T-cell (primary cell): ENCODE measurements at places on chromosomes 16 and 17. TPM values are rescaled to one million over a fixed set of nuclear protein-coding genes. Genes with fewer than 3 reads are reported as not detected.

DNA sequence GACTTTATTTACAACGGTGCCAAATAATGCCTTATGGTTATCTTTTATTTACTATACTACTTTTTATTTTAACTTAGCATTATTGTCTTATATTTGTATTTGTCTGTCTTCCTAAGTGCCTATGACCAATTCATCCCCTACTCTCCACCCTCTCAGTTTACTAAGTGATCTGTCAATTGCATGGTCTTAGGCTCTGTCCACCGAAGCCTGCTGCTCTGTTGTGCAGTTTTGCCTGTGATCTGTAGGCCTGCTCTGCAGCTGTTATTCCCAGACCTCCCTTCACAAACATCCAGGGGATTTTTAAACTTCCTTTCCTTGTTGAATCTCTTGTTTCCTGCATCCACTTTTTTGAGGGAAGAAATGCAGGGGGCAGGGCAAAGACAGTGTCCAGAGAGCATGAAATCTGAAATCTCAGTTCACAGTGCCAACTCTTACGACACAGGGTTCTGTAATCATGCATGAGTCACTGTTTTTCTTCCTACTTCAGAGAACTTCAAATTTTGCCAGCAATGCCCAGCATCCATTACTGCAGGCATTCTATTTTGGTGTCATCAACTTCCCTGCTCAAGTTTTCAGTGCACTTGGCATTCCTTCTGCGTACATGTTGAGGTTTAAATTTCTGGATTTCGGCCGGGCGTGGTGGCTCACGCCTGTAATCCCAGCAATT is 11.4 kb downstream of the SLFN5 start:
- no peak for DNase-seq

- DNase-seq: no peak
These were observed 294.2 kb upstream of the C16orf82 start for GRCh38 chr16:26772503-26772902.

DNA sequence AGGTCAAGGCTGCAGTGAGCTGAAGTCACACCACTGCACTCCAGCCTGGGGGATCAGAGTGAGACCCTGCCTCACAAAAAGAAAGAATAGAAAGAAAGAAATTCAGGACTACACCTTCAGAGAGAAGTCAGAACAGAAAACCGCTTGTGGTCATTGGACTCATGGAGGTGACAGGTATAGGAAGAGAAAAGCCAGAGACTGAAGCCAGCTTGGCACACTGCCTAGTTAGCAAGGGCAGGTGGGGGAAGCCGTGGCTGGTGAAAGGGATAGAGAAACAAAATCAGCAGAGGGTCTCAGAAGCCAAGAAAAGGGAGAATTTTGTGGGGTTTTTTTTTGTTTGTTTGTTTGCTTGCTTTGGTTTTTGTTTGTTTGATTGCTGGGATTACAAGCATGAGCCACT is 32.9 kb upstream of the SKAP1 start:
- DNase-seq: no peak

GRCh38 chr16:9345046-9345445 is 253.6 kb downstream of the HAPSTR1 start:
- no peak for DNase-seq

The DOC2A gene
- total RNA-seq: 0.38 TPM

The TEKT1 gene
- total RNA-seq: not detected

DNA sequence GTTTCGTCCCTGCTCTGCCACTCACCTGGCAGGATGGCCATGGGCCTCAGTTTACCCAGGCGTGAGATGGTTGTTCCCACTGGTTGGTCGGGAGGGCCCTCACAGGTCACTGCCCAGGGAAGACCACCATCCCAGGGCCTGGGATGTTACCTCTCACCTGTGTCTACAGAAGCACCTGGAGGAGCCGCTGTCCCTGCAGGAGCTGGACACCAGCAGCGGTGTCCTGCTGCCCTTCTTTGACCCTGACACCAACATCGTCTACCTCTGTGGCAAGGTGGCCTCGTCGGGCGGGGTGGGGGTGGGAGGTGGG is 4.1 kb downstream of the CORO1A start:
- no peak for DNase-seq

- DNase-seq: no peak
These were observed 956.1 kb upstream of the GOT2 start for GRCh38 chr16:59690216-59690615.

The KRTAP9-2 gene
- total RNA-seq: not detected

DNA sequence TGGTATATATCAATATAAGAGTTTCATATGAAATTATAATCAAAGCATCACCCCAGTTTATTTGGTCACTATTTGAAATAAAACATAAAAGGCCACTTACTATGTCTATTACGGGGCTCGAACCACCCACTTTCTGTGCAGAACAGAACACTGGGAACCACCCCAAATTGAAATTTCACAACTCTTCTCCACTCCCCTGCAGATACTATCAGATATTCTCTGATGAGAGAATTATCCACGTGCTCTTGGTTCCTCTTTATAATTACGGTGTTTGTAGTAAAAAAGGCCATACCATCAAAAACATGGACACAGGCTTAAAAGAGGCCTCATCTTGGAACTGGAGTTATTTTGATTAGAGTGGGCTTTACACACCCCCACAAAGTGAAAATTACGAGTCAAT is 82.8 kb downstream of the WDR59 start:
- DNase-seq: no peak

The CTRB1 gene
- total RNA-seq: not detected

DNA sequence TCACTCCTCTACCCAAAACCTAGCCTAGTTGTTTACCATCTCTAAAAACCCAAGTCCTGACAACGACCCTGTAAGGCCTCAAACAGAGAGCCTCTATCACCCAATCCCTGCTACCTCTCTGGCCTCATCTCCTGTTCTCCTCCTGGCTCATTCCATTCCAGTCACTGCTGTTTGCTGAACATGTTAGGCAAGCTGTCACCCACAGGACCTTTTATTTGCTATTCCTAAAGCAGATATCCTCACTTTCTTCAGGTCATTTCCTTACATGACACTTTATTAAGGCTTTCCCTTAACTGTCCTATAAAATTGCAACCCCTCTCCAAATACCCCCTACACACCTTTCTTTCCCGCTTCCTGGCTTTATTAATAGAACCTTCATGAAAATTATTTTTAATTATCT is 85.1 kb downstream of the KANSL1 start:
- no peak for DNase-seq

The TP53TG3B gene
- not detected for total RNA-seq

The GAST gene
- not detected for total RNA-seq

DNA sequence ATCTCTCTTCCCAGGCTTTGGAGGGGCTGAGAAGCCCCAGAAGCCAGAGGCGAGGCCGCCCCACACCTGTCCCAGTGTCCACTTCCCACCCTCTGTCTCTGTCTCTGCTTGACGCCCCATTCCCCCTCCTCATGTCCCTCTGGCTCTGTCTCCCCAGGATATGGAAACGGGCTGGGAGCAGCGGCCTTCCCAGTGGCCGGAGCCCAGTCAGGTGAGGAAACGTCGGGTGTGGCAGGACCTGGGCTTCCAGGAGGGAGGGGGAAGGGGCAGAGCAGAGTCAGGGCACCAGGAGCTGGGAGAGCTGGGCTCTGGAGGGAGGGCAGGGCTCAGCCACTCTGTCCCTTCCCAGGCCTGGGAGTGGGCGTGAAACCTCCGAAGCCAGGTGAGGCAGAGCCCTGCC is 10.6 kb upstream of the PKMYT1 start:
- DNase-seq: no peak

DNA sequence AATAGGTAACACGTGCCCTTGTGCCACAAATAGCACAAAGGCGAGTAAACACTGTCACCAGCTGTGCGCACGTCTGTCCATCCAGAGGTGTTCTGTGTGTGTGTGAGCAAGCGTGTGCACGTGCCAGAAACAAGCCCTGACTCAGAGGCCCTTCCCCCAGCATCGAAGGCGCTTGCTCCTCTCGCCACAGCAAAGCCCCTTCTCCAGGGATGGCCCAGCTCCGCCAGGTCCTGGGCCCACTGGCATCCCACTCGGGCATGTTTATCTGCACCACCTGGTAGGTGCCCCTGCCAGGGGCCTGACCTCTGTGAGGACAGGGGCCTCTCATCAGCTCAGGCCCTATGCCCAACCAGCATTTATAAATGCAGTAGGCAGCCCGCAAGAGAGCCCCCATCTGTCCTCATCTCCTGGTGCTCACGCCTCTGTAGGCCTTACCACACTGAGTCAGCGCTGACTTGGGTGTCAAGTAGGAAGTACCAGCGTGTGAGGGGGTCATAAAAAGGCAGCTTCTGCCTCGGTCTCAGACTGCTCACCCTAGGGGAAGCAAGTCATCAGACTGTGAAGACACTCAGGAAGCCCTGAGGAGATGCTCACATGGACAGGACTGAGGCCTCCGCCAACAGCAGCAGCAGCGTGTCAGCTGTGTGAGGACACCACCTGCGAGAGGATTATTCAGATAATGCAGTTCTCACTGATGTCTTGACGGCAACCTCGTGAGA is 10.8 kb downstream of the TMEM235 start:
- no peak for DNase-seq

The ENKD1 gene
- 10.8 TPM for total RNA-seq

The UBALD1 gene
- 53.1 TPM for total RNA-seq

- DNase-seq: no peak
These were observed 573.4 kb downstream of the CDH13 start for GRCh38 chr16:83200005-83200779.

The SPATA22 gene
- not detected for total RNA-seq

The B4GALNT2 gene
- 0.03 TPM for total RNA-seq

The CES1 gene
- total RNA-seq: 1.4 TPM

GRCh38 chr16:50585331-50585776 is 37.2 kb downstream of the NKD1 start:
- DNase-seq: no peak

DNA sequence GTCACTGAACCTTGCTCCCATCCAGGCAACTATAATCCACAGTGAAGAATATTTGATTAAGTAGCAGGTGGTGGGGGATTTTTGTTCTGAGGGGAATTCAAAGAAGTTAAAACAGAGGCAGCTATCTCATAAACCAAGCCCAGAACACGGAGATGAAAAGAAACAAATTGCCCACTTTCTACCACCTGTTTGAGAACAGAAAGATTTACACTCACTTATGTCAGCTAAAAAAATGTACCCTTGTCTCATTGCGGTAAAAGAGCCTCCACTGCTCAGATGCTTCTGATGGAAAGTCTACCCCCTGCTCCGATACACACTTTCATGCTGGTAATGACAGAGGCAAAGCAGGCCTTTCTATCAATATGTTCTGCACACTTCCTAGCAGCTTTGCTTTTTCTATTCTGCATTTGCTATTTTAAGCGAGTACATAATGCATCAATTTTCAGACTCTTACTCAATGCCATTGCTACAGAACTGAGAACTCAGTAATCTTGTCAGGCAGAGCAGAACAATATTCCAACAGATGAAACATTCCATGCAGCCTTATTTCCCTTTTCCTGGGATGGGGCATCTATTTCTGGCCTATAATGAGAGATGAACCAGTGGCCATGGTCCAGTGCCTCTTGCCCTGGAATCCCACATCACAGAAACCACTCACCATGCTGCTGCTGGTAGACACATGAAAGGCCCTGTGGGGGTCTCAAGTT is 29.0 kb downstream of the CDK5R1 start:
- no peak for DNase-seq

GRCh38 chr16:987906-988305 is 6.3 kb downstream of the SOX8 start:
- no peak for DNase-seq

The ZNF469 gene
- total RNA-seq: 1.6 TPM

DNA sequence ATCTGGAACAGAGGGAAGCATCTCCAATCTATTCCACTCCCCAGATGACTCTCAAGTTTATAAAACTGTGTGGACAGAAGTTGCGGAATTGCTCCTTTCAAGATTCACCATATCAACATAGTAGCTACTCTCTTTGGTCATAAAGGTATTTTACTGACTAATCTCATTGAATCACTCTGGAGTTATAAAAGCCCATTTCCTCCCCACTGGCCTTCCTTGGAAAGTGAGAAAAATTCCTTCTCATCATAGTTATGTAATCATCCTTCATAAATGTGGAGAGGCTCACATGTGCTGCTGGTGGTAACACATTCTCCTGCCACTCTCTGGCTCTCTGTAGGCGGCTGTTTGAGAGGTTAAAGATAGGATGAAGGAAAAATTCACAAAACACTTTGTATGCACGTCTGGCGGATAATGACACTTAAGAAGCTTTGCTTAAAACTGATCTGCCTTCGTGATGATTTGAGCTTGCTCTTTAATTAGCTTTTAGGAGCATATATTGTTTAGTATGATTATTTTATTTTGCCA is 1034.0 kb upstream of the EEF2KMT start:
- DNase-seq: no peak

GRCh38 chr17:58264407-58265103 is 16.2 kb downstream of the MPO start:
- DNase-seq: no peak

- DNase-seq: no peak
These were observed 92.5 kb downstream of the N4BP1 start for GRCh38 chr16:48517493-48517892.

DNA sequence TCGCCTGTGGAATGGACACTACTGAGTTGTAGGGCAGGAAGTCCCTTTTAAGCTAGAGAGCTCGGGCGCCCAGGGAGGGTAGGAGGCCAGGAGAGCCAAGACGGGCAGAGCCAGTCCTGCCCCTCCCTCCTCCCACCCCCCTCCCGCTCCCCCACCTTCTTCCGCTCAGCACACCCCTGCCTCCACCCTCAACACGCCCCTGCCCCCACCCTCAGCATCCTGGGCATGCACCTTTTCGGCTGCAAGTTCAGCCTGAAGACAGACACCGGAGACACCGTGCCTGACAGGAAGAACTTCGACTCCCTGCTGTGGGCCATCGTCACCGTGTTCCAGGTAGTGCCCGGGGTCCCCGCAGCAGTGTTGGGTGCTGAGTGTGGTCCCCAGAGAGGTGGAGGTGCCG is 18.3 kb downstream of the TPSG1 start:
- DNase-seq: peak; percentile 38

The ZNF423 gene
- not detected for total RNA-seq

The TNFRSF13B gene
- not detected for total RNA-seq

The SLC22A31 gene
- 2.7 TPM for total RNA-seq

GRCh38 chr16:60107437-60107836 is 1373.3 kb upstream of the GOT2 start:
- no peak for DNase-seq

- DNase-seq: peak; percentile 28
These were observed 25.0 kb downstream of the TEX14 start for GRCh38 chr17:58666858-58667267.

DNA sequence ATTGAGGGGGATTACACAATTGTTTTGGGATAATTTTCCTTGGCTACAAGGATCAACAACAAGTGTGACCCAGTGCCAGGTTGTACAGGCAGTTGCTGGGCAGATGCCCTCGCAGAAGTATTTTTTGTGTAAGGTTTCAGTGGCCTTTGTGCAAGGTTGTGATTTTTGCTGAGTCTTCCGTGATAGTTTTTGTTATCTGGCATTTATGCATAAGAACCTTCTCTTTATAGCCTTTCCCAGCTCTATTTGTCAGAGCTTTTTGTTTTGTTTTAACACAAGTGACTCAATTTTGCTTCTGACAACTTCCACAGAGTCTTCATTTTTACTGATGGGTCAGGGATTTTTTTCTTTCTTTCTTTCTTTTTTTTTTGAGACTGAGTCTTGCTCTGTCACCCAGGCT is 6.7 kb upstream of the PRPSAP1 start:
- no peak for DNase-seq

- no peak for DNase-seq
These were observed 65.3 kb upstream of the CNEP1R1 start for GRCh38 chr16:49959552-49960277.

GRCh38 chr16:1337486-1337885 is 4.0 kb downstream of the BAIAP3 start:
- DNase-seq: no peak
